Hematopoietic multipotent progenitor cell treated with erythropoietin and hydrocortisone succinate and interleukin-3 and kit ligand, for 4 days (in vitro differentiated cells): ENCODE measurements at places on chromosomes 6 and 20.
A peak's percentile ranks its signal among the peaks of the same experiment; 100 is the strongest.

- peak; percentile 7 for DNase-seq
These were observed 670.8 kb downstream of the PRKN start for GRCh38 chr6:162056745-162057144.

GRCh38 chr6:84002226-84002625, 31.3 kb upstream of the MRAP2 start:
- DNase-seq = no peak

DNA sequence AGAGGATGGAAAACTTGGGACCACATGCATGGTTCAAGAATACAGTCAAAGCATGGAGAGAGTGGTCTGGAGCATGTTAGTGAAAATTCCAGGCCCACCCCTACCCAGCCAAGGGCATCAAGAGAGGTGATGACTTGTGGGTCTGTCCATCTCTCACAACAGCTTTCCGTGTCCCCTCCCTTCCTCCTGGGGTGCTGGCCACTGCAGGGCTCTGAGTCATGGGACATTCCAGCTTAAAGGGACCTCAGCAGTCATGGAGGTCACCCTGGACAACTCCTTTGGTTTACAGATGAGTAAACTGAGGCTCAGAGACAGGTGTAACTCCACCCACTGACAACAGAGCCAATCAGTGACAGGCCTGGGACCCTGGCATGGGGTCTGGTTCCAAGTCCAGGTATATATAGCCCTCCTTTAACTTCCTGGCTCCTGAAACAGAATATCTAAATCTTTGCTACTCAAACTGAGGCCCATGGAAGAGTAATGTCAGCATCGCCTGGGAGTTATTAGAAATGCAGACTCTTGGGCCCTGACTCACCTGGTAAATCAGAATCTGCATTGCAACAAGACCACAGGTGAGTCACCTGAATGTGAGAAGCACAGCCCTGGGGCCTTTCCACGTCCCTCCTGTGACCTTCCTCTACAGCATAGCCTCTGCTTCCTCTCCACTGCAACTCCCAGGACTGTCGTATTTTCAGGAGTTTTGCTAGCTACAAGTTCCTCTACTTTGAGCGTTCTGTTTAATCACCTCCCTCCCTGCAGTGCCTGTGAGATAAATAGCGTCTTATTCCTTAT, 170.2 kb downstream of the ZDHHC14 start:
- DNase-seq = no peak

DNA sequence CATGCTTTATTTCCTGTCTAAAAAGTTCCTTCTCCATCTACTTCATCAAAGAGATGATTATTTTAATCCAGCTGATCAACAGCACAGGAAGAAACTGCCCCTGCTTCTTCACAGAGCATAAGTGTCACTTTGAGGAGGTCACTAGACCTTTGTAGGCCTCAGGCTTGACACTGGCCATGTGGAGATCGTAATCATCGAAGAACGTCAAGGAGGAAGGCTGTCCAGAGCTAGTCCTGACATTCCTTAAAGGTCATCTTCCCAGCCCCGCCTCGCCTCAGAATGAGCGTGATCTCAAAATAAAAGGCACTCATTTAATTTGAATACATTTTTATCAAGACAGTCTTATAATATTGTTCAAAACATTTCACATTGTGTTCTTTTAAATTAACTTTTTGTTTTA, 445.7 kb upstream of the CDH4 start:
- DNase-seq = no peak

- DNase-seq = no peak
These were observed 17.0 kb upstream of the TOP1 start for GRCh38 chr20:41011551-41012067.

GRCh38 chr6:154228521-154228905, 128.1 kb downstream of the IPCEF1 start:
- no peak for DNase-seq

DNA sequence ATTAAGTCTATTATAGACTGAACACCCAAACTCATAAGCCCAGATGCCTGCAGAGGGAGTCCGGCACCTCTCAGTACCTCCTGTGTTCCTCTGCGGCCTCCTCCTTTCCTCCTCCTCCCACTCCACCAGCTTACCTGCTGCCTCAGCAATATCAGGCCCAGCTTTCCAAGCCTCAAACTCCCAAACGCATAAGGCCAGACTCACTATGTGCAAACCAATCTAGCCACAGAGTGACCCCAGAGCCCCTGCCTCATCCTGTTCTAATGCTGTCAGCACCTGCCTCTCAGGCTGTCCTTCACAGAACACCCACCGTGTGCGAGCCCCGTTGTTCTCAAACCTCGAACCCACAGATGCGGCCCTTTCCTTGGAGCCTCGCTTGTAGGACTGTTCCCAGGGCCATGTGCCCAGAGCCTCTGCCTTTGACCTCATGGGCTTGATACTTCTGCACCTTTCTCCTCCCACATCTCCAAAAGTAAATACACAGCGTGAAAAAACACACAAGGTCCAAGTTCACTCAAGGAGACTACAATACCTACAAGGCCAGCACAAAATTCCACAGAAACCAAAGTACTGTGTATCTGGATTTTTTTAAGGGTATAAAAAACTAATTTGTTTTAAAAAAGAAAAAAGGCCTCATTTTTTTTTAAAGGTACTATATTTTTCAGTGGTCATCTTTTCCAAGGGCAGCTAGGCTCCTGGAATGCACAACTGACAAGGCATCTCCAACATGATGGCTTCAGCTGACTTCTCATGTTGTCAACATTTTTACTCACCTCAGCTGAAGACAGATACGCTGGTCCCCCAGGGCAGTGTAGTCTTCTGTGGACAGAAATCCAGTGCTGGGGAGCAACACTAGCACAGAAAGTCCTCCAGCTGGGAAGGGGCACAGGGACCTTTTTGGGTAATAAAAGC, 52.3 kb downstream of the ABHD12 start:
- DNase-seq = no peak

DNA sequence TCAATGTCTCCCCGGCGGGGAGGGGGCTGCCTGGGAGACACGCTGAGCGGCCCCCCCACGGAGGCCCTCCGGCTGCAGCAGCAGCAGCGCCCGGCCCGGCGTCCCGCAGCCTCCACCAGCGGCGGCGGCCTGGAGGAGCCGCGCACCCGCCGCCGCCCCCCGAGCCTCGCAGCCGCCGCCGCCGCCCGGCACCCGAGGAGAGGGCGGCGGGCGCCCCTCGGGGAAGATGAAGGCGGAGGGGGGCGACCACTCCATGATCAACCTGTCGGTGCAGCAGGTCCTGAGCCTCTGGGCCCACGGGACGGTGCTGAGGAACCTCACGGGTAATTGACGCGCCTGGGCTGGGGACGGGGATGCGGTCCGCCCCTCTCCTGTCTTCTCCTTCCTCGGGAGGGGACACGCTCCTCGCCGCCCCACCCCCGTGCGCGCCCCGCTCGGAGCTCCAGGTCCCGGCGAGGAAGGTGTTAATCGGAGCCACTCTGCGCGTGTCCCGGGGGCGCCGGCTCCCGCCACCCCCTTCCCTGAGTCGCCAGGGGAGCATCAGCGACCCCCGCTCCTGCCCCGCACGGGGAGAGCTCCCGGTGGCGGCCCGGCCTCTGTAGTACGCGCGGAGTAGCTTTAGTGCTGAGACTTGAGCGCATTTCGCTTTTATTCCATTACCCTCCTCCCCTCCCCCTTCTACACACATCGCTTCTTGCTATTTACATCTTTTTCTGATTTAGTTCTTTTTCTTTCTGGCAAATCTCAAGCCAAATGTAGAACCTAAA, 686 bp downstream of the TMEM170B start:
- peak; percentile 42 for DNase-seq

GRCh38 chr20:59120491-59120890, 43.1 kb upstream of the ZNF831 start:
- peak; percentile 61 for DNase-seq

- DNase-seq = no peak
These were observed 464.2 kb downstream of the QKI start for GRCh38 chr6:163878698-163879097.

GRCh38 chr6:26067367-26067766, 19.9 kb upstream of the HFE start:
- no peak for DNase-seq

GRCh38 chr6:105107207-105107606, 72.6 kb downstream of the POPDC3 start:
- no peak for DNase-seq

DNA sequence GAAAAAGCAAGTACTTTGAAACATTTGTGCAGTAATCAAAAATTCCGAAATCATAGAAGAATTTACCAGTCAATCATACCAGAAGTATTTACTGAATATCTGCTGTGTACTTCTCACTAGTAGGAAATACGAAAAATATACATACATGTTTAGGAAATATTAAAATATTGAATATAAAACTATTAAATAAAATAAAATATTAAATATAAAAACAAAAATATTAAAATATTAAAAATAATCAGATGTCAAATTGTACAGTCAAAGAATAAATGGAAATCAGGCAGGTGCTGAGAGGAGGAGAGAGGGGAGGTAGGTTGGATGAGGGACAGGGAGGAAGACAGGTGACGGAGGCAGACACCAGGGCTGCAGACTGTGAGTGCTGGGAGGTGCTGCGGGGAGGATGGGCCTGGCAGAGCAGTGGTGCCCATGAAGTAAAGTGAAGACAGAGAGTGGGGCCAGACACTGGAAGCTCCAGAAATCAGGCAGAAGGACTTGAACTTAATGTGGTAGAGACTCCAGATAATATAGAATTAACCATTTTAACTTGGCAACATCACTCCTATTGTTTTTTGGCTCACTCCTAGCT, 55.9 kb downstream of the PRKN start:
- no peak for DNase-seq

- no peak for DNase-seq
These were observed 1.1 kb upstream of the ULBP1 start for GRCh38 chr6:149962461-149963211.

DNA sequence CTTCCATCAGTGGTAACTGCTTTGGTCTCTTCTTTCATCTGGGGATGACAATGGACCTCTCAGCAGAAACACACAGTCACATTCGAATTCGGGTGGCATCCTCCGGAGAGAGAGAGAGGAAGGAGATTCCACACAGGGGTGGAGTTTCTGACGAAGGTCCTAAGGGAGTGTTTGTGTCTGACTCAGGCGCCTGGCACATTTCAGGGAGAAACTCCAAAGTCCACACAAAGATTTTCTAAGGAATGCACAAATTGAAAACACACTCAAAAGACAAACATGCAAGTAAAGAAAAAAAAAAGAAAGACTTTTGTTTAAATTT, 6.1 kb downstream of the EDN1 start:
- DNase-seq = no peak

- DNase-seq = no peak
These were observed 43.2 kb downstream of the AIG1 start for GRCh38 chr6:143103916-143104315.

- peak; percentile 3 for DNase-seq
These were observed 171.6 kb downstream of the UBE3D start for GRCh38 chr6:82893889-82894652.

DNA sequence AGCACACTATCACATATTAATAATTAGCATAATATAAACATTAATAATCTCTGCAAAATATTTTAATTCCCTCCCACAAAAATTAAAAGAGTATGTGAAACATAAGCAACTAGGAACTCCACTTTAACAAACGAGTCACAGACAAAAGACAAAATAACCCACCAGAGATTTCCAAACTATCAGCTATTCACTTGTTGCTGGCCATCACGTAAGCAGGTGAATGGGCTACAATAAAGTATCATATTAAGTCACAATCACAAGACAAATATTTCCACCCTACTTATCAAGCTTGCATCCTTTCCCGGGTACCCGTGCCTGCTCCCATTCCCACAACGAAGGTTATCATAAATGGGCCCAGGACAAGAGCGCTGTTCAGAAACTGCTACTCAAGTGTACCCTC, 2.5 kb downstream of the HDAC2 start:
- DNase-seq = no peak

DNA sequence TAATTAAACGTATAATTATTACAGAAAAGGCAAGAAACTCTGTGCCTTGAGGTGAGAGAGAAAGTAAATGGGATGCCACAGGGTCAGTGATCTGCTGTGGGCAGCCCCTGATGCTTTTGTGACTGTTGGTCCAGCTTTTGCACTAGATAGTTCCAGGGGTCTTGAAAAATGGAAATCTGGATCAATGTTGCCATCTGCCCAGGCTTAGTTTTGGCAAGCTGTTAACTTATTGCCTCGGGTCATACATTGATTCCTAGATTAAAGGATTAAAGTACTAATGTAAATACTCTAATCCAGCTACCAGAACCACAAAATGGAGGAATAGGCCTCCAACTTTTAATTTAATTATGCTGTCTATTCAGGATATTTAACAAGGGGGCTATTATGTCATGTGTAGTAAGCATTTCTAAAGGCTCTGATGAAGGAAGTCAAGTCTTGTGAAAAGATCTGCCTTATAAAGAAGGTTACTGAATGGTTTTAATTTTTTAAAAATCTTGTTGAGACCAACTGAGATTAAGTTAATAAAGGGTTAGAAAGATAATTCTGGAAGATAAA, 376.0 kb upstream of the HS3ST5 start:
- no peak for DNase-seq

GRCh38 chr6:25458485-25458884, 179.3 kb downstream of the CARMIL1 start:
- DNase-seq = no peak

- peak; percentile 30 for DNase-seq
These were observed 1.7 kb downstream of the NR2E1 start for GRCh38 chr6:108167449-108168089.

DNA sequence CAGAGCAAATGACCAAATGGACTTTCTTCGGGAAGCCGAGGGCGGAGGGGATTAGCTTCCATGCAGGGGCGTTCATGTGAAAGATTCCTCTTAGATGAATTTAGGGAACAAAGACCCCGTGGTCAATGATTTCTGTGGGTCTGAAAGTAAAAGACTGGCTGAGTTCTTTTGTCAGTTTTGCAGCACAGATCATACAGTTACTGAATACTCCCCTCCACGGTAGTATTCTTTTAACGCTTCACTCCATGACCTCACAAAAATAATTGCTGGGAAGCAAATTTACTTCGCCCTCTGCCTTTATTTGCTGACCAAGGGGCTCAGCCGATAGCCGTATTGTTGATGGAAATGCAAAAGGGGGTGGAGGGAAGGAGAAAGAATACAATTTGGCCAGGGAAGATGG, 86.0 kb upstream of the SALL4 start:
- no peak for DNase-seq

- peak; percentile 3 for DNase-seq
These were observed 684.6 kb upstream of the MARCKS start for GRCh38 chr6:113172531-113172966.

GRCh38 chr6:28896505-28897368, 27.0 kb downstream of the TRIM27 start:
- DNase-seq = peak; percentile 89

- no peak for DNase-seq
These were observed 34.1 kb downstream of the DCDC2 start for GRCh38 chr6:24323632-24324337.

DNA sequence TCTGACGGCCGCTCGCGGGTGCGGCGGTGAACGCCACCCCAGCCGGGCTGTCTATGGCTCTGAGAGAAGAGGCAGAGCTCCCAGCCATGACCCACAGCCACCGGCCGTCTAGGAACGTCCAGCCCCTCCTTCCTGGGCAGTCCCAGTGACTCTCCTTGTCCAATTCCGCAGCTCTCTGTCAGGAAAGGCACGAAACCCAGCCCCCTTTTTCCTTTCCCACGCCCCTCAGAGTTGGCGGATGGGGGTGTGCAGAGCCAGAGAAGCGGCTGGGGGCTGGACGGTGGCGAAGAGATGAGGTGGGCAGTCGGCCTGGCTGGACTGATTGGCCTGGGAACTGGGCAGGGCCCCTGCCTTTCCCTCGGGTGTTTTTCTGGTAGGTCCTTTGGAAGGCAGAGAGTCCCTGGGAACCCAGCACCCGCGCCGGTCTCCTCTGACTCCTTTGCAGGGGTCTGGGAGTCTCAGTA, 1.5 kb downstream of the EBF4 start:
- DNase-seq = no peak
